ENCODE measurements at places on chromosomes 4 and X.

- no peak for DNase-seq
Measured at GRCh38 chr4:15198070-15198727, 195.9 kb downstream of the CPEB2 start.

DNA sequence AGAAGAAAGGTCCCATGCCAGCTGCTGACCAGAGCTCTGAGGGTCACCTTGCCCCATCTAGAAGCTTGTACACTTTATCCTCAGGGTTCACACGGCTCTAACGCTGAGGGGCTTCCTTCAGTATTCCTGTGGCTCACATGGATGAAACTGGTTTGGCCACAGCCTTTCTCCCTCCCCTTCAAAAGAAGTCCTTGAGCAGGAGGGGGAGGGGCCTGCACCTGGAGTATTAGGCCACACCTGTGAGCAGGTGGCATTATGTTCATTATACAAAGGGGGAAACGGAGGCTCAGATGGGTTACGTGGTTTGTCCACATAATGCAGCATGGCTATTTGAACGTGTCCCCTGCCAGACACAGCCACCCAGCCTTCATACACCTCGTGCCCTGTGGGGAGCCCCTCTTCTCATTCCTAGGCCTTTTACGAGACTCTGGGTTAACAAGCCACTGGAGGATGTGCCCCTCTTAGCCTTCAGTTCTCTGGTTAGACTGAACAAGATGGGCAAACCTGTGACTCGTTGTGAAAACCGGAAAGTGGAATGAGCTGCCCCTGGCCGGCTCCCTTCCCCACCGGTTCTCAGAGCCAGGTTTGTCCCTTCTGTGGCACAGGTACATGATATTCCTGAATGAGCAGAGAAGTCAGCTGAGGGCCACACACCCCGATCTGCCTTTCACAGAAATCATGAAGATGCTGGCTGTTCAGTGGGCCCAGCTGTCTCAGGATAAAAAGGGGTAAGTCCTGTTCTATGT, 27.2 kb upstream of the JAKMIP1 start:
- no peak for DNase-seq

DNA sequence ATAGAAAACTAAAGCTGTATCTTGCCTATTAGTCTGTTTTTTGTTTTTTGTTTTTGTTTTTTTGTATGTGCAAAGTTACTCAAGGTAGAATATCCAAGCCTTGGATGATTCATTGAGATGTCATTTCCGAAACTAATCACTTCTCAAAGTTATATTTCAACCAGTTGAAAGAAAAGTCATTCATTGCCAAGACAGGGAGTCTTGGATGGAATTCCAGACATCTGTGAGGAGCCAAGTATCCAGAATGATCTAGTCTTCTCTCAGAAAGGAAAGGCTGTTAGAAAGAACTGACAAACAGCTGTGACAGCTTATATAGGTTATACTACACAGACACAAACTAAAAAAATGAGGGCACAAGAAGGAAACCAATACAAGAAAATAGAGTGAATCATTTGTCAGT, 141.1 kb upstream of the NDST3 start:
- no peak for DNase-seq

DNA sequence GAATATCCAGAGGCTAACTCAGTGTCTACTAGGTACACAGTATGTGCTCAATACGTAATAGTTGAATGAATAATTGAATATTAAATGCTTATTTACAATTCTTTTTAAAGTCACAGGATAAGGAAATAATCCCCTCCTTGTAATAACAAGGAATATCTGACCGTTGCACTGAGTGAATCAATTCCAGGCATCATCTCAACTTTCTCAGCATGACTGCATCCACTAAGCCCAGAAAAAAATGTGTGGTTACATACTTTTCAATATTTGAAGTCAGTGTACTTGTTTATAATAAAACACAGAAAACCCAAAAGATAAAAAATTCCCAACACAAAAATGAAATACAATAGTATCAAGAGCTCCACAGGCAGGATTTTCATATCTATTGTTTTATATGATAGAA, 105.4 kb downstream of the TMEM144 start:
- no peak for DNase-seq

DNA sequence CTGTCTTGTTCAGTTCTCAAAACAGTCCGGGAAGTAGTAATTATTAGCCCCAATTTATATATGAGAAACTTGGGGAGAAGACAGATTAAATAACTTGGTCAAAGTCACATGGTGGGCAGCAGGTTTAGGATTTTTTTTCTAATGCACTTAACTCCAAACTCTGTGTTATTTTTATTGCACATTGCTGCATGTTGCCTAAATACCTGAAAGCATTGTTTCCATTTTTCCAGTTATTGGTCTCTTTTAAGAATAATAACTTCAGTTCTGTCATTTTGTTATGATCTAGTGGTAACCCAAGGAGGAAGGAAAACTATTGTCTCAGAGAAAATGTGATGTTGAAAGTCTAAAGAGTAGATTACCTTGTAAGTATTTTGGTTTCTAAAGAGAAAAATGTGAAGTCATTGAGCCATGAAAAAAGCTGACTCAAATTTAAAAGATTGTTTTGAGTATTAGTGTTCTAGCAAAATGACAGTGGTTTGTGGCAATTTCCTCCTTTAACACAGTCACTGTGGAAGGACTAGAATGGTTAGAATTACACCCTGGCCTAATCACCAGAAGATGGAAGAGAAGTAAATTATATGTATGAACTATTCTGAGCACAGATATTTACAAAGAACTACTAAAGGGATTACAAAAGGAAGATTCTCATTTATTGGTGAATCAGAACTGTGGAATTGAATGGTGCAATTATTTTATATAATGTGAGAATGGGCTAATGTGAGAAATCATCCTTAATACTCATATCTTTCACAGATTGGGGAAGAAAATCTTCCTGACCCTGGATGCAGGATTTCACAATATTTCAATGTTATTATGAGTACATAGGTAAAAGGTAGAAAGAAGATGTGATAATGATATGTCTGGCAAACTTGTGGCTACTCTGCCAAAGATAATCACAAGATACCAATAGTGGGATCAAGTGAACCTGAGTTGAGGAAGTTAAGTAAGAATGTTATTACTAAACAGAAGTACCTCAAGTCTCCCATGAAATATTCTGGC, 21.7 kb upstream of the CXCL8 start:
- no peak for DNase-seq

DNA sequence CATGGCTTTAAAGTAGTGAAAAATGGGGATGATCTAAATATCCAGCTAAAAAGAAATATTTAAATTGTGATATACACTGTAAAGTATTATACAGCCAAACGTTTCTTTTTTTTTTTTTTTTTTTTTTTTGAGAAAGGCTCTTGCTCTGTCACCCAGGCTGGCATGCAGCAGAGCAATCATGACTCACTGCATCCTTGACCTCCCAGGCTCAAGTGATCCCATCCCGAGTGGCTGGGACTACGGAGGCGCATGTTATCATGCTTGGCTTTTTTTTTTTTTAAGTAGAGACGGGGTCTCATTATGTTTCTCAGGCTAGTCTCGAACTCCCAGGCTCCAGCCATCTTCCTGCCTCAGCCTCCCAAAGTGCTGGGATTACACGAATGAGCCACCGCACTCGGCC, 17.1 kb downstream of the SMIM14 start:
- no peak for DNase-seq

DNA sequence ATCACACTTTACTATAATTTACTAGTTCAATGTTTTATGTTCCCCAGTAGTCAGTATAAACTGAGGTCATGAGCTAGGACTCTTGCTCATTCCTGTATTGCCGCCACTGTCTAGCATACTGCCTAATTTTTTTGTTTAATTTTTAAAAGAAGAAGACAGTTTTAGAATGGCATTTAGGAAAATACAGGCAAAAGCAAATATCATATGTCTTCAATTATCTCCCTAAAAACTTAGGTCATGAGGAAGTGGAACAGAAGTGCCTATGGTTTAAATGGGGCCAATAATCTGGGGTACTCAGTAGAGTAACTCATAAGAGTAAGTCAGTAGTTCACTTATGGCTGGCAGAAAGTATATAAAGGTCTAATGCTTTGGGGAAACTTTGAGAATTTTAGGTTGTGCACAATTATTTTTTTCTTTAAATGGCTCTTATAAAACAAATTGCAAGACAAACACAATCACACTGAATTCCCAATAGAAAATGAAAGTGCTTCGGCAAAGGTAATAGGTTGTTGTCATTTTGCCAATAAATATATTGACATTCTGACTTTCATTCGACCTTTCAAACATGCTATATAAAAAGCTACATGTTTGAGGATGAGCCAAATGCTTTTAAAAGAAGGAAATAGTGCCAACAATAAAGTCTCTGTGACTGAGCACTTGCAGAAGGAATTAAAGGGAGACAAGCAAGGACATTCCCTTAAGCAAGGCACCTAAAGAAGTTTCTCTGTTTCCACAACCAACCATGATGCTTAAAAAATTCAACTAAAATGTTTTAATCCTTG, 390.1 kb downstream of the PDGFC start:
- no peak for DNase-seq

DNA sequence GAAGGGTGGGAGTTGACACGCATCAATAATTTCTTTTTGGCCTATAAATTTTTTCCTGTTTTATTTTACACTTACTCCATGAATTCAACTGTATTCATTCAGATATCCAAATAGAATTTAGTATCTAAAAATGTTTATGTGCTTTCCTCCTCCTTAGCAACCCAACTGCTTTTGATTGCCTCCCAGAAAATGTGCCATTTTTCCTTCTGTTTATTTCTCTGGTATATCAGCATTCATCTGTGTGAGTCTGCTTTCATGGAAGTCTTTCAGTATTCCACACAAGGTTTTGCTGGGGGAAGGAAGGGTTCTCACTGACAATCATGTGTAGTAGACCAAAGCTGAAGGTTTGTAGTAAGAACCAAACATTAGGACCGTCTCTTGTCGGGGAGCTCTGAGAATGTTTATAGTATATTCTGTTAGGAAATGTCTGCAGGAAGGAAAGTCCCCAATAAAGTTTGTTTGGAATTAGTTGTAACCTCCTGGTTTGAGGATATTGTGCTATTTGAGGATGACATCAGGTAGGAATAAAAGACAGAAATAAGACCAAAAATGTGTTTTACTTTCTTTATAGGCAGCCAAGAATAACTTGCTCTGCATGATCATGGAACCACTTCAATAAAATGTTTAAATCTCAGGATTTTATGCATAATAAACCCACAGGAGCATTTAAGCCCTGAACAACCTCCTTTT, 673.6 kb upstream of the INTU start:
- DNase-seq = no peak

- DNase-seq = no peak
Measured at GRCh38 chr4:40246011-40246900, 49.4 kb downstream of the RHOH start.

GRCh38 chrX:2584251-2585157, 83.7 kb upstream of the DHRSX start:
- no peak for DNase-seq
